HCT116 (cell line): ENCODE measurements at places on chromosomes 3 and 15. TPM values are rescaled to one million over a fixed set of nuclear protein-coding genes. Genes with fewer than 3 reads are reported as not detected.

Gene TCF12
- total RNA-seq = 71.6 TPM

Gene IGSF11
- total RNA-seq = not detected

Gene SHC4
- total RNA-seq = 0.44 TPM

Gene SAMMSON
- total RNA-seq = not detected

Gene DNASE1L3
- not detected for total RNA-seq

Gene GP9
- not detected for total RNA-seq

Gene CKMT1B
- total RNA-seq = 24.4 TPM

Gene LNP1
- total RNA-seq = 1.6 TPM

Gene GOLGA8T
- not detected for total RNA-seq

Gene SPTSSB
- total RNA-seq = 2.9 TPM

Gene SERINC4
- 0.12 TPM for total RNA-seq

Gene SI
- total RNA-seq = not detected

Gene ACKR4
- total RNA-seq = 0.12 TPM

Gene CLRN1
- total RNA-seq = not detected

Gene SPRED1
- 24.7 TPM for total RNA-seq

Gene ERICH6
- total RNA-seq = not detected

Gene DNAJC13
- 28.8 TPM for total RNA-seq

Gene LRTM1
- total RNA-seq = not detected

Gene ACAN
- not detected for total RNA-seq

Gene GPR27
- not detected for total RNA-seq

Gene TRH
- total RNA-seq = not detected

Gene SLC2A2
- not detected for total RNA-seq

Gene XIRP1
- total RNA-seq = not detected
